Lower leg skin (tissue), 4 donors: ENCODE measurements at places on chromosomes 6 and 20. TPM values are rescaled to one million over a fixed set of nuclear protein-coding genes. Genes with fewer than 3 reads are reported as not detected.

The SLC17A9 gene
- total RNA-seq = 0.46 TPM

The AK9 gene
- 10.3 TPM for total RNA-seq

The TP53INP2 gene
- total RNA-seq = 10.5 TPM

The CFB gene
- total RNA-seq = 7.4 TPM
